Pancreas (tissue), 10 donors: ENCODE measurements at places on chromosomes 4 and X. TPM values are rescaled to one million over a fixed set of nuclear protein-coding genes. Genes with fewer than 3 reads are reported as not detected.

- DNase-seq: no peak
Measured at GRCh38 chrX:118847676-118848075, 24.1 kb downstream of the ZCCHC12 start.

DNA sequence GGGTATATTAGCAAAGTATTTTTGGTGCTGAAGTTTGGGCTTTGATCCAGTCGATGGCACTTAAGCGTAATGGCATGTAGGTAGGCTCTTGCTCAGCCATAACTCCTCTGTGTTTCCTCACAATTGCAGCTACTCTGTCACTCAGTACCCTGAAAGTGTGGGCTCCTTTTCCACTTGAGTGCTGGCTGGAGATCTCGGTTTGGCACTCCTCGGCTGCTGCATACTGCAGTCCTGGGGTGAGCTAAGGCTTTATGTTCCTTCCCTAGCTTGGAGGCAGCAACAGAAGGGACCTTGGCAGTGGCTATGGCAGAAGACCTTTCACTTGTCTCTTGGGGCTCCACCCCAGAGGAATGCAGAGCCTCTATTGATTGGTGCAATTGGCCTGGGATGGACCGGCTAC lies 106.7 kb upstream of the GRXCR1 start:
- DNase-seq: no peak

DNA sequence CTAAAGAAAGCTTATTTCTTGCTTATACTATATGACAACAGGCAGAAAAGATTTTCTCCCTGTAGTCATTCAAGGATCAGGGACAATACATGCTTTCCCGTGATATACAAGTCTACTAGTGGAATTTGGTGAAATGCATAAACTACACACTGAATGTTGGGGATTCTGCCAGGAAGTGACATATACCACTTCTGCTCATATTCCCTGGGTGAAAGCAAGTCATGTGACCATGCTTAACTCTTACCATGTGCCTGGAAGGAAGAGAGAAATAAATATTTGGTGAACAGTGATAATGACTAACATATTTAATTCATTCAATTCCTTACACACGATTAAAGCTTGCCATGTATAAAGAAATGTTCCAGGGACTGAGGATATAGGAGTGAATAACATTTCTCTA lies 534.6 kb downstream of the PPARGC1A start:
- DNase-seq: no peak

- no peak for DNase-seq
Measured at GRCh38 chr4:38241541-38241940, 281.3 kb downstream of the PTTG2 start.

DNA sequence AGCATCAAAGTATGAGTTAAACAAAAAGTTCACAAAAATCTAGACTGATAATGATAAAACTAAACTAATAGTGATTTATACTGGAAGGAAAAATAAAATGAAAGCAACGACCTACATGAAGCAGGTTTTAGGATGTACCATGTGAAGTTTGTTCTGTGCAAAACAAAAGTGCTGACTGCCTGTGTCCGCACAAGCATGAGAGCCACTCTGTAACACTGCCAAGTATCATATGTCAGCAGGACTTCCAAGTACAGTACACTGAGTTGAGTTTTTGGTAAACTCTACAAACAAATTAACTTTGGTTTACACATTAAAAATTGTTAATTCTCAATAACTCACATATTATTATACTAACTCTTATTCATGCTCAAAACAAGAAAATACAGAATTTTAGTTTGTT lies 459.0 kb downstream of the PDGFC start:
- no peak for DNase-seq

DNA sequence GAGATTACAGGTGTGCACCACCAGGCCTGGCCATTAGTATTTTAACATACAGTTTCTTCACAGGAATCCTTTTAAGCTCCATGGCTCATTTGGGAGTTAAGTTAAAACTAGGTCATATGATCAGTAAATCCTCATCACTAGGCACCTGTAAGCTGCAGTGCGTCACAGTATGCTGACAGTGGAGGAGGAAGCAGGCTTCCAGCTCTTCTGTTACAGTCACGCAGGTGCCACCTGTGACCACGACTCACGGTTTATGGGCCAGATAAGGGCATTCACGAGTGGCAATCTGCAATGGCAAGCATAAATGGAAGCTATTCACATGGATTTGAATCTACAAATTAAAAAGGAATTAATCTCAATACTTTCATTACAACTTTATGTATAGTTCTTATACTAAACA lies 129.4 kb upstream of the BCOR start:
- DNase-seq: no peak

- DNase-seq: no peak
Measured at GRCh38 chrX:123807835-123808416, 51.9 kb upstream of the XIAP start.

DNA sequence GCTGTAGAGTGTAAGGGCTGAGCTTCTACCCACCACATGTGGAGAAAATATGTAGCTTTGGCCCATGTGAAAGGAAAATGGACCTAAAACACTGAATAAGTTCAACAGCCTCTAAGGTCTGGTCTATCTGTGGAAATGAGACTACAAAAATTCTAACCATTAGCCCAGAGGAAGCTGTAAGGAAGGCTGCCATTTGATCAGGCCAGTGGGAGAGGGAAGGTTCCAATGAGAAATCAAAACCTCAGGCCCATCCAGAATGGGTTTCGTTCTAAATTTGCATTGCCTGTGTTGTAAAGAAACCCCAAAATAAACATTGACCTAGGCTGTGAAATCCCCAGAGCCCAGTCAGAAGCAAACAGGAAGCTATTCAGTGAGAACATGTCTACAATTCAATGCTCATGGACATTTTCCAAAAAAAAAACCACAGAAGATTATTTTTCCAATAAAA lies 320.4 kb upstream of the SLC7A11 start:
- no peak for DNase-seq

DNA sequence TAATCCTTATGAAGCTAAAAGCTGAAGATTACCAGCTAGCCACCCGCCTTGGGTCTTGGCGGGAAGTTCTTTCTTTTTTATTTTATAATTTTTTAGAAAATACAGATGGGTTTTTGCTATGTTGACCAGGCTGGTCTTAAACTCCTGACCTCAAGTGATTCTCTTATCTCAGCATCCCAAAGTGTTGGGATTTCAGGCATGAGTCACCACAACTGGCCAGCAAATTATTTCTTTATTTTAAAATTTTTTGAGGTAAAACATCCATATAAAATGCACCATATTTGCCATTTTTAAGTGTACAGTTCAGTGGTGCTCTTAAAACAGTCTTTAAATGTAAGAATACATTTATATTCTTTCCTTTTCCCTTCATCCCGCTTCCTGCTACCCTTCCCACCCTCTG lies 40.6 kb upstream of the ANTXR2 start:
- DNase-seq: no peak

DNA sequence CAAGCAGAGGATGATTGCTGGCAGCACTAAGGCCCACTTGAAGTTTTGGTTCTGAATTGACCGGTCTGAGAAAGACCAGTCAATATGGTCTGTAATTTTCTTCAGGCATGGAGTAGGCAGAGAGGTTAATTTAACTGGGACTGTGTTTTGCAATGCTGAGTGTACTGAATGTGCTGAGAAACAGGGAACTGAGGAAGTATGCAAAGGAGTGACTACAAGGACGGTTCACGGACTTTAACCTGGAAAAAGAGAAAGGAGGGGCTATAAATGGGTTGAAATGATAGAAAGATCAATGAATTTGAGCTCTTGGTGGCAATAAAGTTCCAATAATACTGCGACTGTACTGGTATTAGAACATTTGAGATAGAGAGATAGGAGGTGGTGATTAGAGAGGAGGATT lies 84.5 kb downstream of the MAGEB17 start:
- no peak for DNase-seq

- DNase-seq: no peak
Measured at GRCh38 chrX:147364896-147365295, 546.8 kb upstream of the FMR1 start.

DNA sequence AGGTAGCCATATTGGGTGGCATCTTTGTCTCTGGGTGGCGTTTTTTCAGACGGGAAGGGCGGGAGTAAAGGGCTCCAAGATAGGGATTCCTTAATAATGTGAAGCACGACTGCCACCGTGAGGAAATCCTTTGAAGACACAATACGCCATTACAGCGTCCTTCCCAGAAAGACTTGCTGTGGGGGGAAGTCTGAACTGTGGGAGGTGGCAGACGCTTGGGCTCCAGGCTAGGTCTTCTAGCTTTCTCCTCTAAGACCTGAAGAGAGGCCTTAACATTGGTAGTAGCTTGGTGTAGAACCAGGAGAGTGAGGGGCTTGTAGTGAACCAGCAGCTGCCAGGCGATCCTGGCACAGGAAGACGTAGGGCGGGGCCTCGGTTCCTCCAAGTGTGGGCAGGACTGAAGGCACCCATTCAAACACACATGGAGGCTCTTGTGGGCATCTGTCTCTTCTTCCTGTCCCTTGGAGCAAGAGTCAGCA lies 197.3 kb downstream of the OR13H1 start:
- DNase-seq: peak; percentile 77

GRCh38 chr4:72186714-72187113 lies 154.9 kb downstream of the NPFFR2 start:
- no peak for DNase-seq

GRCh38 chr4:113633467-113633866 lies 128.1 kb downstream of the CAMK2D start:
- DNase-seq: no peak

CNKSR2 gene
- 1.6 TPM for polyA plus RNA-seq

STOX2 gene
- polyA plus RNA-seq: 3.5 TPM

CC2D2A gene
- 6.2 TPM for polyA plus RNA-seq

TLL1 gene
- polyA plus RNA-seq: 0.65 TPM

ERVMER34-1 gene
- polyA plus RNA-seq: 0.14 TPM

MID1IP1 gene
- polyA plus RNA-seq: 37.9 TPM

DRD5 gene
- polyA plus RNA-seq: not detected

PITX2 gene
- 0.09 TPM for polyA plus RNA-seq

GYG2 gene
- polyA plus RNA-seq: 2.2 TPM

FGG gene
- polyA plus RNA-seq: 4.0 TPM
